ENCODE measurements at places on chromosomes 1 and 21.

GRCh38 chr1:245715970-245716369 lies 561.2 kb downstream of the KIF26B start:
- DNase-seq, result peak; percentile 79

DNA sequence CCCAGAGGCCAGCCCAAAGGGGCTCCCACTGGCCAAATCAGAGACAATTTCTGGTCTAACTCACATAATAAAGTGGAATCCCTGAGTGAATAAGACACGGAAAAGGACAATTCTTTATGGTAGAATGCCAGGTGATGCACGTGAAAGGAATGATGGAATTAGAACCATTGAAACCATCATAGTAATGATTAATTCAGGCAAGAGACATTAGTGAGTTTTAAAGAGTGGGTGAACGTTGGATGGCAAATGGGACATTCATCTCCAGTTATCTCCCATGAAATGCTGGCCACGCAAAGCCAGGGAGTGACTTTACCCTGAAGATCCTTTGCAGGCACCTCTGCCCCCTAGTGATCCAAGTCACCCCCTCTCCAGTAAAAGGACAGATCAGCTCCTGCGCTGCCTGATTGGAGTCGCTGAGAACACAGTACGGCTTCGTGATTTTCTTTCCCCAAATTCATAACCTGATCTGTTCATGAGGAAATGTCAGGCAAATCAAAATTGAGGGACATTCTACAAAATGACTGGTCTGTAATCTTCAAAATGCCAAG lies 87.5 kb downstream of the AJAP1 start:
- no peak for DNase-seq

DNA sequence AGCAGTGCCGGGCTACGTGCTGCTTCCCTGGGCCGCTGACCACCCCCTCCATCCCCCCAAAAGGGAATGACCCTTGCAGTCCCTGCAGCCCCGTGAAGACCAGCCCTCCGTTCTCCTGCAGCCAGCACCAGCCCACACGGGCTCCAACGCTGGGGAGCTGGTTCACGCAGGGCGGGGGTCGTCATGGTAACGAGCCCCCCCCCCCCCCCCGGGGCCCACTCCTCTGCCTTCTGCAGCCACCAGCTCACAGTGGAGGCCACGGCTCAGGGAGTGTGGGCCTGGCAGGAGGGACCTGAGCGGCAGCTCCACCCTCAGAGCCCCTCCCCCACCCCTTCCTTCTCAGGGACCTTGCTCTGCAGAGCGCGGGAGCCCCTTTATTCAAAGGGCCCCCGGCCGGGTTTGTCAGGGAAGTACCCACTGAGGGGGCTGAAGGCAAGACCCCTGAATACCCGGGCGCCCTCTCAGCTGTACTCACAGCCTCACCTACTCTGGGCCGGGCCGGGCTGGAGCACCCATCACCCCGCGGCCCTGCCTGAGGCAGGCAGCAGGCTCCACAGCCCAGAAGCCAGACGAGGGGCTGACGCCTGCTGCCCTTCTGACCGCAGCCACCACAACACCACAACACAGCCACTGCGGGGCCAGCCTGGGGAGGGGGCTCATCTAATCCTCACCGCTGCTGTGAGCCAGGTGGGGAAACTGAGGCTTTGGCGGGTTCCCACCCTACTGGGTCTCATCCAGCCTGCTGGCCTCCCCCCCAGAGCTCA lies 12.6 kb downstream of the MEGF6 start:
- DNase-seq, result no peak

DNA sequence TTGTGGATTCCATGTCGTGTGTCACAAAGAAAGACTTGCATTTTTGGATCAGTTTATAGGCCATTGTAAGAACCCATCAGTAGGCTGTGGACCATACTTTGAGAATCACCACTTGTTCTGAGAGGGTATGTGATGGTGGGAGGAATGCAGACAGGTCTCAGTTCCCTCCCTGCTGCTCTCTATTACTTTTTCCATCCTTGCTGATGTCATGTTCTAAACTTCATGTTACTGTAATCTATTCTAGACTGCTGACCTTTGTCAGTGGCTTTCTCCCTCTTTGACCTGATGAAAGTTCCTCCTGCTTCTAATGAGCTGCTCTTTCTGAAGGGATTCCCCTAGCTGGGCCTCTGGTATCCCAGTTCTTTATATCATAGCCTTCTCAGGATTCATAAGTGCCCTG lies 46.1 kb downstream of the ST3GAL3 start:
- no peak for DNase-seq

- peak; percentile 47 for DNase-seq
Measured at GRCh38 chr1:97562081-97562480, 358.8 kb downstream of the DPYD start.

DNA sequence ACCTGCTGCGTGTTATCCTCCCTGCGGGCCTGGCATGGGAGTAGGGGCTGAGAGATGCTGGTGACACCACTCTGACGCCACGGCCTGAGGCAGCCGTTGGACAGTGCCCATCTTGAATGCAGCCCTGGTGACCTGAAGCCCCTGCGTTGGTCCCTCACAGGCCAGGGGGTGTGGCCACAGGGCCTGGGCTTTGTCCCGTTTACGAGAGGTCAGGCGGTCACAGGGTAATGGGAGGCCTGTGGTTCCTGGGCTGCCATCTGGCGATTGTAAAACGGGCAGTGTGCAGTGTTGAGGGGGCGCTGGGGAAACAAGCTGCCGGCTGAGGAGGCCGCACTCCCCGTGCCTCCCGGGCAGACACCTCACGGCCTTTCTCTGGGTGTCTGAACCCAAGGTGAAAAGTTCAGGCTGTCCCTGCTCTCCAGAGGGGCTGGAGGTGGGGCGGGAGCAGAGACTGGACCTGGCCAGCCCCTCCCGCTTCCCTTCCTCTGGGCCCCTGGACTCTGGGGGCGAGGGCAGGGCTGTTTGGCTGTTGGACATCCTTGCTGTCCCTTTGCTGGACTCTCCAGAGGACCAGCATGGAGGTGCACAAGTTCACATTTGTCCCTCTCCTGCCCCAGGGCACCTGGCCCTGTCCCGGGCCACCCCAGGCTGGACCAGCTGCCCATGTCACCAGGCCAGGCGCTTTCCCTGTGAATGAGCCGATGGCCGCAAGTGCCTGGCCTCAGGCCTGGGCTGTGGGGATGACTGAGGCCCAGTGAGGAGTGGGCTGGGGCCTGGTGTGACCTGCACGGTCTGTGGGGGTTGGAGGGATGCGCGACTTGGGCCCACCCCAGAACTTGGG lies 42.4 kb downstream of the SKI start:
- DNase-seq, result no peak

- no peak for DNase-seq
Measured at GRCh38 chr21:39344848-39345247, 4.0 kb downstream of the HMGN1 start.

- peak; percentile 67 for DNase-seq
Measured at GRCh38 chr1:91885716-91886506, at the start of gene TGFBR3. Gene TGFBR3, minus strand, starts transcription at chr1:91886151. Its CDS starts 24,620 bp downstream, at chr1:91861531.

DNA sequence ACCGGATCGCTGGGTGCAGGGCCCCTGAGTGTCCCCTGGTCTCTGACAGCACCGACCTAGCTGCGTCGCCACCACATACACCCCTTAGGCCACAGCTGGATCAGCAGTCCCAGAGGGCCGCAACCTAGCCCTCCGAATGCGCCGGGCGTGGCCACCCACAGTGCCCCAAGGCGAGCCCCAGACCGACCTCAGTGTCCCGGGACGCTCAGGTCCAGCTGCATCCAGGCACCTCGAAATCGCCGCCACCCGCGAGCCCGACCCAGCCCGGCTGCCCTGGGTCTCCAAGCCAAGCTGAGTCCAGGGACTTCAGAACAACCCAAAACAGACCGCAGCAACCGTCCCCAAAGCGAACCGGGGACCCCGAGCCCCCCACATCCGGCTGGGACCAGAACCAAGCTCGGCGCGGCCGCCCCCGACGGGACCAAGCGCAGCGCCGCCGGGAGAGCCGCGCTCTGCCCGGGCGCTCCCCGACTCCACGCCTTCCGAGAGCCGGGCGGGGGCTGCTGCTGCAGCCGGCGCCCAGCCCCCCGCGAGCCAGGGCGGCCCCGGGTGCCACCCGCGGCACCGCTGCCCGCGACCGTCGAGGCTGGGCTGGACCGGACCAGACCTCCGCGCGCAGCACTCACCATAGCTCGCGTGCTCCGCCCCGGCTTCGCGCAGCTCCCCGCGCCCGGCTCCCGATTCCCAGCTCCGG lies 54.6 kb upstream of the ECE1 start:
- DNase-seq, result no peak

- no peak for DNase-seq
Measured at GRCh38 chr1:26734501-26735058, 38.8 kb downstream of the ARID1A start.

- DNase-seq, result no peak
Measured at GRCh38 chr1:116371752-116372151, 1.3 kb upstream of the ATP1A1 start.

- DNase-seq, result no peak
Measured at GRCh38 chr1:97632075-97632474, 288.8 kb downstream of the DPYD start.

DNA sequence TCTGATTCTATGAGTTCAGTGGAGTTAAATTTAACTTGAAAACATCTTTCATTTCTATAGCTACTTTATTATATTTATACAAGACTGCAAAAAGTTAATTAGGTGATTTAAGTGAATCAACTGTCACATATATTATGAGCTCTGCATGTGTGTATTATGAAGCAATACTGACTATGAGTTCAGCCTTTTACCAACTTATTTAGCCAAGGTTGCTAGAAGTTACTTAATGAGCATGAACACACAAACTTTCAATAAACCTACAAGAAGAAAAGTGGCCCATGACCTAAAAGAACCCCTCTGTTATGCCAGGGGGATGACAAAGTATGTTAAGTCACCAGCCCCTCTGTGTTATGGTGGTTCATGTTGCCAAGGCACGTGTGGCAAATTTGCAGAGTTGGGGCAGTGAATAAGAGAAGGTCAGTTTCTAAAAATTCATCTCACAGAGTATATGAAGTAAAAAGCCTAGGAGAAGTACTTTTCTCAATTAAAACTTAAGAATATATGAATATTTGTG lies 86.7 kb upstream of the LYPLAL1 start:
- DNase-seq, result no peak

DNA sequence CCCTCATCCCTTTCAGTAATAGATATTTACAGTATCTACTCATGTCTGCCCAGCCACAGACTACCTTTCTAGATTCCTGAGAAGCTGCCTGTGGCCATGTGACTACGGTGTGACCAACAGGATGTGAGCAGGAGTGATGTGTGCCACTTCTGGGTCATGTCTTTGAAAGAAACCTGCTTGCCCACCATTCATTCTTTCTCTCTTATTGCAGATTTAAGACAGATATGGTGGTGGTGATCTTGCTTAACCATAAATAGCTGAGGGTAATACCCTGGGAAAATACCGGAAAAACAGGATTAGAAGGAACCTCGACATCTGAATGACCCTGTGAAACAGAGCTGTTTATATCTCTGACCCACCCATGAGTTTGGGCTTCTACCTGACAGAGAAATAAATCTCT lies 41.6 kb upstream of the GUCA2A start:
- DNase-seq, result no peak

GRCh38 chr1:197222780-197223179 lies 45.3 kb upstream of the CRB1 start:
- DNase-seq, result no peak

GRCh38 chr1:20409012-20409411 lies 77.0 kb downstream of the CAMK2N1 start:
- DNase-seq, result no peak

- no peak for DNase-seq
Measured at GRCh38 chr1:29986986-29987385, 736.4 kb downstream of the MATN1 start.

DNA sequence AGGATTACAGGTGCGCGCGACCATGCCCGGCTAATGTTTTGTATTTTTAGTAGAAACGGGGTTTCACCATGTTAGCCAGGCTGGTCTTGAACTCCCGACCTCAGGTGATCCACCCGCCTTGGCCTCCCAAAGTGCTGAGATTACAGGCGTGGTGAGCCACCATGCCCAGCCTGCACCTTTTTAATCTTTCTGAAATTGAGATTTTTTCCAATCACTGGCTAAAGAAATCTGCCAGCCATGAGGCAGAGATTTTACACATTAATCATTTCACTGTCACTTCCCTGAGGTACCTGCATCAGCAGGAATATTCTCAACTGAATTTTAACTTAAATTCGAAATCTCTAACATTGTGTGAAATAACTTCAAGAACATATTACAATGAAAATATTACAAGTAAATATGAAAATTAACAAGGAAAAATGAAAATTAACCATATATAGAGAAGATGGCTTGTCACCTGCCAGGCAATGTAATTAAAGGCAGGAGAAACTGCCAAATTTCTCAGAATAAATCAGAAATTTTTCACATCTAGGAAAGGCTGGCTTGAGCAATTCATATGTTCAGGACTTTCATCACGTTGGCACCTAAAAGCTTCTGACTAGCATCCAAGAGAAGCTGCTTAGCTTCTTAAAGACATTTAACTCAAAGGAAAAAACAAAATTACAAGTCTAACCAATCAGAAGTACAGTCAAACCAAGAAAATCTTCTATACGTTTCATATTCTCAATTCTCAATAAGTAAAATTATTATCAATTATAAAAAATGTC lies 5.9 kb downstream of the ANKRD13C start:
- no peak for DNase-seq

DNA sequence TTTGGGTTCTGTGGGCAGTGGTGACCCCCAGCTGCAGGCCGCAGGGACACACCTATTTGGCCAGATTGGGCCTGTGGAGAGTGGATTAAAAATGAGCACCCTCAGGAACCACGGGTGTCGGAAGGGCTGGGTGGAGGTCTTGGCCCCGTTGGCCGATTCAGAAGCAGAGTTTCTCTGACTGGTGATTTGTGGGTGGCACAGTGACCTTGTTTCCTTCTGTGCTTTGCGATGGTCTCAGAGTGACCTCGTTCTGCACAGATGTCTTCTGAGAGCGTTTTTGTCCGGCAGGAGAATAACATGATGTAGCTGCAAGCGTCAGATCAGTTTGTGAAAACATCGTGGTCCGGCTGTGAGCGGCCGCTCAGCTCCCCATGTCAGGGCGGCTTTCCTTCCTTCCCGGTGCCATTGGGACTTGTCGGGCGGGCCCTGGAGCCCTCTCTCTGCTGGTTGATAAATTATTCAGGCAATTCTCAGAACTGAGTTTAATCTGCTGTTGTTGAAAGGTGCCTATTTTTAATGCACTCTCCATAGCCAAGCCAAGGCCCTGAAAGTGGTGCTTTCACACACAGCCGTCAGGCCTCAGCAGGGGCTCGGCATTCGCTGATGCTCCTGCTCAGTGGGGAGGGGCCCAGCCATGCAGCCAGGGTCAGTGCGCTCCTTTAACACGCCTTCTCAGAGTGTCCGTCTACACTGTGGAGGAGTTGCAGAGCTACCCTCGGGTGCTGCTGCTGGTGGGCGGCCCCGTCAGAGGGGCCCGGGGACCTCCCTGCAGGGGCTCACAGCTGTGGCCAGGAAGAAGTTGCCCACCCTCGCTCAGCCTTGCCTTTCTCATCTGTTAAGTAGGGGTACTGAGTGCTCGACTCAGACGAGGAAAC lies 26.8 kb downstream of the TRPM2 start:
- no peak for DNase-seq

DNA sequence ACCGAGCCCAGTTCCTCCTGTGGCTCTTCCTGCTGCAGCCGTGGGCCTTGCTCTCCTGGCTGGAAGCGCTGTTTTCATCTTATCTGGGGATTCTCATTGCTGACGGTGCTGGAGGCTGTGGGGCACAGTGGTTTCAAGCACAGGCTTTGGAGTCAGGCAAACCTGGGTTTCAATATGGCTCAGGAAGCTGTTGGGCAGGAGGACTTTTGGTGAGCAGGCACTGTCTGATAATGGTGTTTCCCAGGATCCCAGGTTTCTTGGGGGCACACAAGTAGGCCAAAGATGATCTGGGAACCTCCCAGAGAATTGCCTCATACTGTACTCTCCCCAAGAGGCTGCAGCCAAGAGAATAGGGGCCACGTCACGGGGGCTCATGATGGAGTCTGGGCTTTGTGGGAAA lies 105.6 kb upstream of the TRABD2B start:
- no peak for DNase-seq

GRCh38 chr1:22754106-22754768 lies 43.6 kb downstream of the EPHB2 start:
- no peak for DNase-seq

Data from GM04503 (cell line).